ENCODE measurements at places on chromosomes 13 and 19. TPM values are rescaled to one million over a fixed set of nuclear protein-coding genes. Genes with fewer than 3 reads are reported as not detected.

The EPS8L1 gene
- polyA plus RNA-seq: 8.1 TPM

The ZNF534 gene
- polyA plus RNA-seq: 0.35 TPM

The SCAF1 gene
- polyA plus RNA-seq: 42.3 TPM

The IGSF23 gene
- not detected for polyA plus RNA-seq

The SPACA4 gene
- polyA plus RNA-seq: not detected

The DPF1 gene
- polyA plus RNA-seq: 0.24 TPM

The ACER1 gene
- polyA plus RNA-seq: 0.11 TPM

The ZNF418 gene
- polyA plus RNA-seq: 4.5 TPM

DNA sequence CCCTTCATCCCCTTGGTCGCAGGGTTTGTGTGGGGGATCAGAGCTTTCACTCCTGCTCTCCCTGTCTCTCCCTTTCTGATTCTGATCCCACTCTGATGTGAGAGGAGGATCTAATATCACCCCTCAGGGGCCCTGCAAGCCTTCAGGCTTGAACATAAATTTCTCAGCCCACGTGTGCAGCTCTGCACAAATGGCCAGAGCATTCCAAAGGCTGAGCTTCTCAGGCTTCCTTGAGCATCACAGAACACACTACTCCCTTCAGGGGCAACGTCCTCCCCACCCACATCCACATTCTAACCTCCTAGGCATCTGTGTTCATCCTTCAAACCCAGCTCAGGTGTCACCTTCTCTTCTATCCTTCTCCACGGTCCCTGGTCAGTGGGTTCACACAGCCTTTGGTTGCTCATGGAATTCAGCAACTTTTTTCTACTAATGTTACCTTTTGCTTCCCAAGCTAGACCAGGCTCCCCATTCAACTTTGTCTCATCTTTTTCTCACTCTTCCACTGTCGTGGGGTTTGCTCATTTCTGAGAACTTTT is 24.4 kb upstream of the DOCK9 start:
- no peak for DNase-seq

GRCh38 chr13:95956589-95957148 is 96.5 kb downstream of the UGGT2 start:
- DNase-seq: no peak

GRCh38 chr19:48638831-48639381 is 1.7 kb upstream of the DBP start:
- no peak for DNase-seq

DNA sequence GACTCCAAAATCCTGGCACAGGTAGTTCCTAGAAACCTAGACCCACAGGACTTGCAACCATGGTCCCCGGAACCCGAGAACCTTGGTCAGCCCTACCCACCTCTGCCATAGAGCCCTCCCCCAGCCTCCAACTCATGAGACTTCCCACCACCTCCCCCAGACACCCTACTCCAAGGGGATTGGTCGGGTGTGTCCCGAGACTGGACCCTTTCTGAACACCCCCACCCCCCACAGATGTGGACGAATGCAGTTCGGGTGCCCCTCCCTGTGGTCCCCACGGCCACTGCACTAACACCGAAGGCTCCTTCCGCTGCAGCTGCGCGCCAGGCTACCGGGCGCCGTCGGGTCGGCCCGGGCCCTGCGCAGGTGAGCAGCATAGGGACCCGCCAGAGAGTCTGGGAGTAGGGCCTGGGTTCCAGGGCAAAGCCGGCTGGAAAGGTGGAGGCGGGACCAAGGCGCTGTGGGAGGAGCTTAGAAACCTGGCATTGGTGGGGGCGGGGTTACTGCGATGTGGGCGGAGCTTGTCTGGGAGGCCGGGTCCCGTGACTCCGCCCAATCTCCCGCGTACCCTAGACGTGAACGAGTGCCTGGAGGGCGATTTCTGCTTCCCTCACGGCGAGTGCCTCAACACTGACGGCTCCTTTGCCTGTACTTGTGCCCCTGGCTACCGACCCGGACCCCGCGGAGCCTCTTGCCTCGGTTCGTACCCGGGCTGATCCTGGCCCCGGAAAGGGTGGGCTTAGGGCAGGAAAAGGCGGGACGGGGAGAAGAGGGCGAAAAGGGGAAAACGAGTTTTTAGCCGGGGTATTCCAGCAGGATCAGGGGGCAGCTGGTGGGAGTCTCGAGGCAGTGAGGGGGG is 11.9 kb downstream of the LTBP4 start:
- DNase-seq: no peak

- no peak for DNase-seq
These were observed 80.0 kb upstream of the GPR183 start for GRCh38 chr13:99386911-99387788.

GRCh38 chr19:8332976-8333766 is 9.9 kb downstream of the KANK3 start:
- DNase-seq: no peak

GRCh38 chr13:111270765-111271698 is 49.4 kb upstream of the TEX29 start:
- no peak for DNase-seq

DNA sequence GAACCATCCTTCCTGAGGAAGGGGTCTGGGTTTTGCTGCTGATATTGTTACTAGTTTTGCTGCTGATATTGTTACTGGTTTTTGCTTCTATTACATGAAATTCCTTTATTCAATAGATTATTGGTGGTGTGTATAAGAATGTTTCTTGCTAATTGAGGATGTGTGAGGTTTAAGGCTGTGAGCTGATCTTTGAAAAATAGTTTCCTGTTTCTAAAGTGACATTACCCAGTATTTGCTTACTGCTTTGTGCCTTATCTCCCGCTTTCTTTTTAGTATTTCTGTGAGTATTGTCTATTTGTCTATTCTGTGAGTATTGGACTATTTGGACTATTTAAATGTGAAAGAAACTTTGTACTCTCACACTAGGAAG is 38.2 kb upstream of the C1QTNF9 start:
- DNase-seq: no peak

DNA sequence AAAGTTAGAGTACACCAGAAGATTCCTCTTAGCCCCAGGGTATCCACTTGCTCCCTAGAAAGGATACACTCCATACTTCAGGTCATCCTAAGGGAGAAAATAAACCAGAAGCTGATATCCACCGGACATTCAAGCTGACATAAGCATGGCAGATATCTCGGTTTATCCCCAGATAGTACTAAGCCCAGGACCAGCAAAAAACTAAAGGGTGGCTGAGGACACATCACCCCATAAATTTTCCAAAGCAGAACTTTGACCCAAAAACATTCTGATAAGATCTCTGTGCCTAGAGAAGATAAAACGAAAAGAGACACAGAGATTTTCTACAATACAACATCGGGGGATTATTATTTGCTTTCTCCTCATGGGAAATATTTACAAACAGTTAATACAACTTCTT is 13.9 kb upstream of the ZNF431 start:
- no peak for DNase-seq

- DNase-seq: no peak
These were observed 30.7 kb upstream of the NFIC start for GRCh38 chr19:3335431-3336350.

- DNase-seq: no peak
These were observed 5.9 kb downstream of the RPL18A start for GRCh38 chr19:17865364-17866311.

DNA sequence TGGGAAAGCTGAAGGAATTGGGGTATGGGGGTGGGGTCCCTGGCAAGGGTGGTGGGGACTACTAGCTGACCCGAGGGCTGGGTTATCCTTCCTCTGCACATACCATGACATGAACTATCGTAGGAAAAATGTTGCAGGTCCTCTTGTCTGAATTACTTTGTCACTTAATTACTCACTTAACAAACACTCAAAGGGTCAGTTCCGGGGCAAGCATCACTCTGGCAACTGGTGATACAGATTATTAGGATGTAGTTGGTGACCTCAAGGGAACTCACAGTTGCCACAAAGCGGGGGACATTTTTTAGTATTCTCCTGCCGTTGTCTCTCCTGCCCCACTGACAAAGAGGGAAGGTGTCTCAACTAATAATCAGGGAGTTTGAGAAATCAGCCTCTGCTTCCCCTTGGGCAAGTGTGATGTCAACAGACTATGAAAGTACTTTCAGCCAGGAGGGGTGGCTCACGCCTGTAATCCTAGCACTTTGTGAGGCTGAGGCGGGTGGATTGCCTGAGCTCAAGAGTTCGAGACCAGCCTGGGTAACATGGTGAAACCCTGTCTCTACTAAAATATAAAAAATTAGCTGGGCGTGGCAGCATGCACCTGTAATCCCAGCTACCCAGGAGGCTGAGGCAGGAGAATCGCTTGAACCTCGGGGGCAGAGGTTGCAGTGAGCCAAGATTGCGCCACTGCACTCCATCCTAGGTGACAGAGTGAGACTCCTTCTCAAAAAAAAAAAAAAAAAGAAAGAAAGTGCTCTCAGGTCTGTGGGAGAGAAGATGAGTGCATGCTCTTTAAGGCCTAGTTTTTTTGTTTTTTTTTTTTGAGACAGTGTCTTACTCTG is 10.3 kb downstream of the DNAJB1 start:
- no peak for DNase-seq

- no peak for DNase-seq
These were observed 5.6 kb downstream of the BICRA start for GRCh38 chr19:47614559-47614958.

DNA sequence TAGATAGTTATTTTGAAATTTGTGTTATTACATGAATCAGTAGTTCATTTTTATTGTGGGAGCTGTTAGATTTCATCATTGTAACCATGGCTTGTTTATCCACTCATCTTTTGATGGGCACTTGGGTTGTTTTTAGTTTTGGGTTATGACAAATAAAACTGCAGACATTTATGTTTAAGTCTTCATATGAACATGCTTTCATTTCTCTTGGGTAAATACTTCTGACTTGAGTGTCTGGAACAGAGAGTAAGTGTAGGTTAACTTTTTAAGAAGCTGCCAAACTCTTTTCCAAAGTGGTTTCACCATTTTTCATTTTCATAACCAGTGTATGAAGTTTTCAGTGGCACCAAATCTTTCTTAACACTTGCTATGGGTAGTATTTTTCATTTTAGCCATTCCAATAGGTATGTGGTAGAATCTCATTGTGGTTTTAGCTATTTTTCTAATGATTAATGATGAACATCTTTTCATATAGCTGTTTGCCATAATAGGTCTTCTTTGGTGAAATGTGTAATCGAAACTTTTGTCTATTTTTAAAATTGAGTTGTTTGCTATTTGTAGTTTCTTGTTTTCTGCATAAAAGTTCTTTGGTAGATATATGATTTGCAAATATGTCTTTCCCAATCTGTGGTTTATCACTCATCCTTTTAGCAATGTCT is 17.9 kb downstream of the SLAIN1 start:
- no peak for DNase-seq

- DNase-seq: no peak
These were observed 2.5 kb downstream of the PCDH8 start for GRCh38 chr13:52845766-52846566.

Data from urinary bladder (tissue), 4 donors.